T-helper 22 cell (primary cell): ENCODE measurements at places on chromosomes 3 and 15.

DNA sequence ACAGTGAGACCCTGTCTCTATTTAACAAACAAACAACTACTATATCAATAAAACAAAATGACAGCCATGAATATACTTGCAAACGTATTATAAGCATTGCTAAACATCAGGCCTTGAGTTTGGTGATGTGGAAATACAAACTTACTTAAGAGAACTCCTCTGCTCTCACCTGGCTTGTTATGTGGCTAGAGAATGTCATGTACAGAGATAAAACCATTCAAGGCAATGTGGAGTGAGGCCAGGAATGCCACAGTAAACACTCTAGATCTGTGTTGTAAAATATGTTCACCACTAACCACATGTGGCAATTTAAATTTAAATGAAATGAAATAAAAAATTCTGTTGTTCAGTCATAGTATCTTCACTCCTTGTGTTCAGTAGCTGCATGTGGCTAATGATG, 22.7 kb upstream of the RARB start:
- no peak for DNase-seq

DNA sequence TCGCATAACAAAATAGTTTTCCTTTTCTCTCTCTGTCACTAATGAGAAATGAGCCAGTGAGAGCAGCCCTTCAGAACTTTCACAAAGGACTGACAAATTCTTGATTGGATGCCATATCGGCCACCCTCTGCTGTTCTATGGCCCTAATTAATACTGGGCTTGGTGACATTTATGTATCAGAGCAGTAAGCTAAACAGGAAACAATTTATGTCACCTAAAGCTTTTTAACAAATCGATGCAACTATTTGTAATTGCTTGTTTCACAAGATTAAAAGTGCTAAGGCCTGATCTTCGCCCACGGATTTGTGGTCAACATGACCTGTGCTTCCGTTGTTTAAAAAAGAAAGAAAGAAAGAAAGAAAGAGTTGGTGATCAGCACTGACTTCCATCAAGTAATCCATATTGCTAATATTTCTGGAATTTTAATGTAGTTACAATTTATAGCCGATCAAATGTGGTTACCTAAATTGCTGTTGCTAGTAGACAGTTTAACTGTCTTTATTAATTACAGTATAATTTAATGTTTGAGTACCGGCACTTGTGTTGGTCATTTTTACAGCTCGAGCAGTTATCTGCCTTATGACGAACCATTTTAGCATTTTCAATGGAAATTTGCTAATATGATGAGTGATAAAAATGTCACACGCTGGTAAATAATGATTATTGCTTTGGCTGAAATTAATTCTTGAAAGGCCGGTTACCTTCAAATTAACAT, 631.3 kb downstream of the FOXP1 start:
- no peak for DNase-seq

- no peak for DNase-seq
These were observed 27.3 kb upstream of the FILIP1L start for GRCh38 chr3:100141586-100141985.

DNA sequence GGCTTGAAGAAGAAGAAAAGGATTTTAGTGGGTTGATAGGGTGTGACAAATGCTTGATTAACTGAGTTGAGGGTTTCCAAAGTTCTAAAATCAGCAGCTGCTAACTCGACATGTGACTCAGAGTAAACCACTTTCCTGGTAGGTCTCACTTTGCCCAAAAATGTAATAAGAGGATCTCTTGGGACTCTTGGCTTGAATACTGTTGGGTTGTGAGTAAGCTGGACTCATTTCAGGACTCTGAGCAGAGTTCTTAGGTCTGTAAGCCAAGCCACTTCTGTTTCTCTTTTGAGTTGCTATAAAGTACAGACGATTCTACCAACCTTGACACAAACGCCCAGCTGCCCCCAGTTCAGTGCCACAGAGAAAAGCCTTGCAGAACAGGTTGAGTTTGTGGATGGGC, 241.1 kb downstream of the ZNF621 start:
- DNase-seq, result no peak
